Stimulated activated CD8-positive, alpha-beta memory T cell treated with anti-CD3 and anti-CD28 coated beads, Interleukin-7, amount 100 ng/mL, for 1 hour (primary cell): ENCODE measurements at places on chromosomes 3 and 15.

DNA sequence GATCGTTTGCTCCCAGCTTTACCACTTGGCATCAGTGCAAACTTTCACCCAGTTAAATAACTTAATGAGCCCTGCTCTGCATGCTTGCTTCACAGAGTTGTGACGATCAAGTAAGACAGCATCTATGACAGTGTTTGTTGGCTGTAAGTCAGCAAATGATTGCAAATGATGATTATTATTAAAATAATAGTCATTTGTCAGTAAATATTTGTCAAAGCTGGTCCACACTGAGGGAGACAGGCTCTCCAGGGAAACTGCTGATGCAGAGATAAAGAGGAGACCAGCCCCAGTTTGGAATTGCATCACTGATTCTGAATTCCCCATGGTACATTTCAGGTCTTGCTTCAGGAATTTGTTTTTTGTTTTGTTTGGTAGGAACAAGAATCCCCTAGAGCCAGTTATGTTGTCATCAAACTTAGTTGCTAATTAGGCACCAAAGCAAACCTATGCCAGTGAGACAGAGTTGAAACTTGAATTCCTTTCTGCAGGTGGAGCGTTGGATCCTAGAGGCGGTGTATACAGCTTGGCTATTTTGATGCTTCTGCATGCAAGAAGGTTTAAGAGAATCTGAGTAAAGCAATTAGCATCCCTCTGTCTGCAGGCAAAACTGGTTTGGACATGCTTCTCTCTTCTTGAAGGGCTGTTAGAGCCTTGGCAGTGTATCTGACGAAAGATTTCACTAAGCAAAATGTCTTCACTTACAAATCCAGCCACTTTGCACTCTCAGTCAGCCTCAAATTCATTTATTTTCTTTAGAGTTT is 338.6 kb upstream of the TPRG1 start:
- no peak for DNase-seq

DNA sequence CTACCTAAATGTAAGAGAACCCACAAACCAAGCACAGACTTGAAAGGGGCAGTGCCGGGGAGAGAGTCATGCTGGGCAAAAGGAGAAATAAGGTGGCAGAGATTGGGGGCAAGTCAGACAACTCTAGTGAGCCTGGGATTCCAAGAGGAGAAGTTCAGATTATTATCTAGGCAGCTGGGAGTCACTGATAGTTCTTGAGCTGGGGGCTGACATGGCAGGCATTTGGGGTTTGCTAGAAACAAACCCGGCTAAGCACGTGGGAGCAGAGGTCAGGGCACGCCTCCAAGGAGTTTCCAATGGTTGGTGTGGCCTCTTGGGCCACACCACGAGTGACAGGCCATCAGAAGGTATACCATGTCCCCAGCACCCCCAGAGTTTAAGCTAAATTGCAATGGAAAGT is 27.6 kb downstream of the SLC6A6 start:
- no peak for DNase-seq

GRCh38 chr15:46616033-46616432 is 981.2 kb downstream of the SQOR start:
- no peak for DNase-seq

DNA sequence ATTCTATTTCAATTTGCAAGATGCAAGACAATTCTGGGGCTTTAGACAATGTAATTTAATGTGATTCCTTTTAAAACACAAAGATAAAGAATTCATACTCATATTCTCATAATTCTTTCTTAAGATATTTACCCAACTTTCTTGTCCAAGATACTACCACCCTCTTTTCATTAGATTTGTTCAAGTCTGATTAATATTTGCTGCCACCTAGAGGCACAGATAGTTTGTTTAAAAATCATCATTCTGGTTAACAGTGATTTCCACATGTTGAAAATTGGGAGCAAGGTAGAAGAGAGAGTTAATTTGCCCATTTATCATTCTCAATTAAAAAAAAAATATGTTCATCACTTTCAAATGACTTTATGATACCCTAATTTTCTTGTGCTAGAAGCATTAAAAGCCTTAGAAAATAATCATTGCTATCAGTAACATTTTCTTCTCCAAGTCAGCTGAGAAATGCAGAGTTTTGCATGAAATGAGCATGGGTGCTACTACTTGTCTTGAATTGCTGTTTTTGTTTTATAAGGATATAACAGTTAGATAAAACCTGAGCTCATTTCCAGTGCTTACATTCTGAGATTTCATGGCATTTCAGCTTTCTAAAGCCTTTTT is 11.6 kb downstream of the TAMM41 start:
- DNase-seq, result no peak

DNA sequence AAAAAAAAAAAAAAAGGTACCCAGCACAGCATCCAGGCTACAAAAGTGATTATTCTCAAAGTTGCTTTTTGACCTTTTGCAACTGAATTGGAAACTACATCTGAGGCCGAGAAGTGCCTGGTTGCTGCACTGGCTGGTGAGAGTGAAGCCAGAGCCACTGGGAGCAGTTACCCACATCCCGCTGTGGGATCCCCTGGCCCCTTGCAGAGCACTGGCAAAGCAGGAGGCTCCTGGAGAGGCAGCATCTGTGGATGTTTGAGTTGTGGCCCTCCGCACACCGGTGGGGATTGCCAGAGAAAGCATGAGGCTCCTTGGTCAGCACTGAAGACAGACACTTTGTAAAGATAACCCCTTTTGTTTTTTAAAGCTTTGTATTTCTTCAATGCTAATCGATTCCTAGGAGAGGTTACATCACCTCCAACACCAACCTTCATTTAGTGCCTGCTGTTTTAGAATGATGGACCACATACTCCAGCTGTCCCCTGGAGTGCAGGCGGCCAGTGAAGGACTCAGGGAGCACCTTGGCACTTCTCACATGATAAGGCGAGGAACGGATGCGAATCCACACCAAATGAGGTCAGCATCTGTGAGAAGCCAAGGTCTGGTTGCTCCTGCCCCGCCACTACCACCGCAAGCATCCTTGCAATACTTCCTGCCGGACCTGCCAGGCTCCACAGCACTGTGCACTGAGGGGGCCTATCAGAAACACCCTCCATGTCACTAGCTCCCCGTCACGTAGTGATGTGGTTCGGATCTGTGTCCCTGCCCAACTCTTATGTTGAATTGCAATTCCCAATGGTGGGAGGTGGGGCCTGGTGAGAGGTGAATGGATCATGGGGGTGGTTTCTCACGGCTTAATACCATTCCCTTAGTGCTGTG is 256.5 kb downstream of the GABRB3 start:
- DNase-seq, result no peak

DNA sequence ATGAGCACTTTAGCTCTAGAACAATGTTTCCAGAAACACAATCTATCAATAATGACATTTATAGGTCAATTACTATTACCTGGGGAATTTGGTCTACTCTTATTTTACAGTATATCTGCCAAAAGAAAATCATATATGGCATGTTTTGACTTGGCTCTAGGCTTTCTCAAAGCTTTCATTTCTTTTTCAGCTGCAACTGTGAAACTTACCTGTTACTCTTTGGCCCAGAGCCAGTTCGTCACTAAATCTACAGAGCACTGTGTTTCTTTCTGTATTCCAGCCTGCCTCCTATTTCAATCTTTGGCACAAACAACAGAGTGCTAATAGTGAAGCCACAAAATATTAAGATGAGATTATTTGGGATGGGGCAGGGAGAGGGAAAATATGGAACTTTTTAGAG is 76.0 kb downstream of the P2RY1 start:
- DNase-seq, result no peak

DNA sequence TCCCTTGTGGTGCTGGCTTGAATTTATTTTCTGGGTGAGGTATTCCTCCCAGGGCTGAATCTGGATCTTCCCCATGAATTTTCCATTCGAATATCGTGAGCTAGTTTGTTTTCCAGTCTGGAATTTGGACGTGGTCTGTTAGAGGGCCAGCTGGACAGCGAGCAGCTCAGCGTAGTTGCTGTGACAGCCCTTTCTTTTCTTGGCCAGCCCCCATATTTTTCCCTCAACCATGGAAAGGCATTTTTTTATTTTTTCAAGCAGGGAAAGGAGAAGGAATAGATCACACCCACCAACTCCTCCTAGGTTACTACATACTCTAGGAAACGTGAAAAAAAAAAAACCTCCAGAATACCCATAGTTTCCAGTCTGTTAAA is 152.0 kb downstream of the KLHL25 start:
- no peak for DNase-seq

- no peak for DNase-seq
Observed at GRCh38 chr15:69304182-69304545, 5.5 kb downstream of the PAQR5 start.

DNA sequence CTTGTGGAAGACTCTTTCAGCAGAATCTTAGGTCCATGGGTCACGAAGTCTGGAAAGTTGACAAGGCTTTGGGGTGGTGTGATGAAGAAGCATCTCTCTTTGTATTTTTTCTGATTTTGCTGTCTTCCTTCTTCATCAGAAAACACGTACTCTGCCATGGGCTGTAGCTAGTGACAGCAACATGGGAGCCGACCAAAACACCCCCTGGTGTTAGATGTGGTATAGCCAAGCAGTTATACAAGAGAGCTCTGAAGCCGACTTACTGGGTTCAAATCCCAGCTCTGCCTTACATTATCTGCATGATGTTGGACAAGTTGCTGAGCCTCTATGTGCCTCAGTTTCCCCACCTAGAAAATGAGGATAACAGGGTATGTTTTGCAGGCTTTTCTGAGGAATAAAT is 32.9 kb upstream of the LYZL4 start:
- DNase-seq, result no peak

DNA sequence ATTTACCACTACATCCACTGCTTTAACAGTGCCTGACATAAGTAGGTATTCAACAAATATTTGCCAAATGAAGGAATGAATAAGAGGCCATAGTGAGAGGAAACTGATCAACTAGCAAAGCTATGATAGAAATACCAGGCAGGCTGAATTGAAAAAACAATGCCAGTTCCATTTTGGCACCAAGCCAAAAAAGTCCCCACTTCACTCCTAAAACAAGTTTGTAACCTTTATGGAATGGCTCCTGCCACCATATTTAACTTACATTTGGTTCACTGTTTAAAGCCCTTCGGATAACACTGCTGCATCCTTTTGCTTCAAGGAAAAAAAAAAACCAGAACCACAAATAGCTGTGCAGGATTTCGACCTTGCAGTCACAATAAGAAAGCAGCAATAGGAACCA is 166.1 kb downstream of the FRMD5 start:
- DNase-seq, result no peak

GRCh38 chr3:43997788-43998369 is 243.8 kb upstream of the TOPAZ1 start:
- no peak for DNase-seq

DNA sequence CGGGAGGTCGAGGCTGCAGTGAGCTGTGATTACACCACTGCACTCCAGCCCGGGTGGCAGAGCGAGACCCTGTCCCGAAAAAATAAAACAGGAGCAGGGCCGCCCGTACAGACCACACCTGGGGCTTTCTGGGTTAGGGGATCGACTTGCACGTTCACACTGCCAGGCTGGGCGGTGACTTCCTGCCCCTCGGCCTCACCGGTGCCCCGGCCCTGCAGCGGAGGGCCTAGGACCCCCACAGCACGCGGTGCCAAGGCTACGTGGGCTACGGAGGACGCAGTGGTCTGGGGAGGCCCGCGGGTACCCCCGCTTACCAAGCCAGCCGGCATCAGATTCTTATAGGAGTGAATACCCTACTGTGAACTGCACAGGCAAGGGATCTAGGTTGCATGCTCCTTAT is 11.6 kb upstream of the TTC14 start:
- DNase-seq, result no peak

- DNase-seq, result no peak
Observed at GRCh38 chr15:72345280-72345679, 25.3 kb upstream of the CELF6 start.

DNA sequence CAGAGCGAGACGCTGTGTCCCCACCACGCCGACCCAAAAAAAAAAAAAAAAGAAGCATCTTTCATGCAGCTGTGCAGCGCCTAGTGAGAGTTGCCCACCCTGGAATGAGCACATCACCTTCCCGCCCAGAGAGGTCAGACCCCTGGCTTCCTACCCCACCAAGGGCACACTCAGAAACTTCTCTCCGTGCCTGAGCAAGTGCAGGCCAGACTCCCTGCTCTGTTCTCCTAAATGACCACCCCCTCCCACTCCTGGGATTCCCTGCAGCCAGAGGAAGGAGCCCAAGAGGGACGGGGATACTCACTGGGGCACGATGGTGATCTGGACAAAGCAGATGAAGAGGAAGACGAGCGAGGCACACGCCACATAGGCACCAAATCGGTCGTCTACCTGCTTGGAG is 116.0 kb downstream of the SEC22A start:
- no peak for DNase-seq

DNA sequence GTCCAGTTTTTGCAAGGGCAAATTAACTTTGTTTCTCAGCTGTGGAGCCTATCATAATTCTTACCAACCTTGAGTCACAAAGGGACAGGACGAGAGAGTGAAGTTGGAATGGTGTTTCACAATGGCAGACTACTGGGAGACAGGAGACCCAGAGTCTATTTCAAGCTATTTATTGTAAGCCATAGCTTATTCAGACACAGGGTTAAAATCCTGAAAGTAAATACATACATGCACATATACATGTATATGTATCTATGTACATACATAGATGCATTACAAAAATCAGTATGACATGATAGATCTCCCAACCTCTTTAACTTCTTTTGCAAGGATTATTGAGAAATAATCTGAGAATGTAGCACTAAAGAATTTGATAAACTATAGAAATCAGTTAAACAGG is 86.3 kb downstream of the DNAJC13 start:
- DNase-seq, result no peak

DNA sequence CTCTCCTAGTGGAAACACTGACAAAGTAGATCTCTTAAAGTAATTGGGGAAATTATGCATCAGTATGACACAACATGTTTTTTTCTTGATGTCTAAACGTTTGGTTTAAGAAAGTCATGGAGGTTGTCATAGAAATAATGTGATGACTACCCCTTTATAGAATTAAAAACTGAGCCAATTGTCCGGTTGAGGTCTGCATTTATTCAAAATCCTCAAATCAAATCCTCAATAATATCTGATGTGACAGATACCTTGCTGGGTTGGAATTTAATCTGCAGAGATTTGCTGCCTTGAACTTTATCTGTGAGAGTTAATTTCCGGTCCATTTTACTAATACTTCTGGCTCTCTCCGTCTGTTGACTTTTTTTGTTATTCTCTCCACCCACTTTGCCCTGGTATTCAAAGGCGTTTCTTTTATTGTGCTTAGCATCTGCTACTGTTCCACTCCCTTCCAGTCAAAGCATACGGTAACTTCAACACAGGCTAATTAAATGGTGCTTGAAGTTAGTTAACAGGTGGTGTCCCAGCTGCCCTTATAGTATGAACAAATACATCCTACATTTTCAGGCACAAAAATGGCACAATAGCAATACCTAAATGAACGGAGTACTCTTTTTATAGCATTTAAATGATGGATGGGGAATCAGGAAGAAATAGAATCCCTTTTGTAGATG is 628.3 kb downstream of the ROBO1 start:
- DNase-seq, result no peak

DNA sequence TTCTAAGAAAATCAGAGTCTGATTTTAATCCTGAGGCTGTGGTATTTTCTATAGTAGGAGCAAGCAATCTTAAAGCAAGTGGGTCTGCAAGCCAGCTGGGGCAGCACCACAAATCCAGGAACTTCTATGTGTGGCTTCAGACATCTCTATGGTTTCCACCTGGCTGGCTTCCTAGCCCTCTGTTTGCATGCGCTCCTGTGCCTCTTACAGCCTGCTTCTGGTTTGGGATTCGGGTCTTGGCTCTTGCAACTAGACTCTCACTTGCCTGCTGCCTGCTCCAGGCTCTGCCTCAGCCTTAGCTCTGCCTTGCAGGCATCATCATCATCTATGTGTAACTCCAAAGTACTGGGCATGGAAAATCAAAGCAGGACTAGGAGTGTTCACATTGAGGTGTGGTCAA is 43.4 kb downstream of the MINDY4B start:
- no peak for DNase-seq
